Chondrocyte (in vitro differentiated cells): ENCODE measurements at places on chromosomes 13 and 19. TPM values are rescaled to one million over a fixed set of nuclear protein-coding genes. Genes with fewer than 3 reads are reported as not detected.
A peak's percentile ranks its signal among the peaks of the same experiment; 100 is the strongest.

DNA sequence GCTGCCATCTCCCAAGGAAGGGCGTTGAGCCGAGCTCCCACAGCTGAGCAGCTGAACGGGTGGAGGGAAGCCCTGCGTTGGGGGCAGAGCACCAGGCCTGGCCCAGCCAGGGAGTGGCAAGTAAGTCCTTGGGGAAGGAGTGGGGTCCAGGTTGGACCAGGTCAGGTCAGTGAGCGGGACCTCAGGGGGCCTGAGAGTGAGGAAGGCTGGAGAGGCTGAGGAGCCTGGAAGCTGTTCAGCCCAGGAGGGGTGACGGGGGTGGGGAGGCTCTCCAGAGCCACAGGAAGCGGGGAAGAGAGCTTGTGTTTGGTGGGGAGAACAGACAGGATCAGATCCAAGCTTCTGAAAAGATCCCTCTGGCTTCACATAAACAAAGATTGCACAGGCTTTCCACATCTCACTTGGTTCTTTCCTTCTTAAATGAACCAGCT, 55.4 kb upstream of the ATP12A start:
- DNase-seq, result no peak

GRCh38 chr13:114065141-114065925, 67.1 kb downstream of the RASA3 start:
- peak; percentile 97 for DNase-seq

GRCh38 chr13:20714563-20715329, 11.2 kb downstream of the IL17D start:
- no peak for DNase-seq

- no peak for DNase-seq
Observed at GRCh38 chr13:66087269-66087710, 1142.8 kb downstream of the PCDH9 start.

- DNase-seq, result no peak
Observed at GRCh38 chr19:30390356-30390988, 18.3 kb downstream of the ZNF536 start.

DNA sequence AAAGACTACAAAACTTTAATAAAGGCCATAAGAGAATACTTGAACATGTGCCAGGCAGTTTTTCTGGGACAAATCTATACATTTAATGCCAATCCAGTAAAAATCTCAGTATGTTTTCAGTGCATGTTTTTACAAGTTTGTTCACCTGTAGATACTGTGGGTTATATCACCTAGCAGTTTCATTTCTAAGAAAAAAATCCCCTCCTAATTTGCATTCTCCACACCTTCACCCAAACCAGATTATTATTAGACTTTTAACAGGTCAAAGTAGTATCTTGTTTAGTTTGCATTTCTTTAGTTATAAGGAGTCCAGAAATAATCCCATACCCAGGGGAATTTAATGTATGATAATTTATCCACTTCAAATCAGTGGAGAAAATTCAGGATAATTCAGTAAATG, 17.0 kb upstream of the LPAR6 start:
- DNase-seq, result no peak

GRCh38 chr19:47994209-47994802, at the start of gene ELSPBP1:
ELSPBP1 (plus strand) TSS chr19:47994632; CDS start chr19:48008668, 14,036 bp downstream.
- no peak for DNase-seq

DNA sequence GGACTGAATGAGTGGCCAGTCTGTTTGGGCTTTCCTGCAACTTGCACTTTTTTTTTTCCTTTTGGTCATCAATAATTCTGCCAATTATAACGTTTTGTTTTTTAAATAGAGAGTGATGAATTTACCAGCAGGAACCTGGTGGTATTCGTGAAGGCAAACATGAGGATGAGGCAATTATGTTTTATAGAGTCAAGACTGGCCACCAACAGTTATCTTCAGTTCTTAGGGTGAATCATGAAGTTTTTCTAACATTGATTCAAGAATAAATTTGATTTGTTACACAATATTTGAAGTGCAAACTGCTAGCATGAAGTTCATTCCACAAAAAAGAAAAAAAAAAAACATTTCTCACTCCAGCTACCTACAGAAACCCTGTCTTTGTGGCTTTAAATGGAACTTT, 244.5 kb downstream of the SPRY2 start:
- no peak for DNase-seq

DNA sequence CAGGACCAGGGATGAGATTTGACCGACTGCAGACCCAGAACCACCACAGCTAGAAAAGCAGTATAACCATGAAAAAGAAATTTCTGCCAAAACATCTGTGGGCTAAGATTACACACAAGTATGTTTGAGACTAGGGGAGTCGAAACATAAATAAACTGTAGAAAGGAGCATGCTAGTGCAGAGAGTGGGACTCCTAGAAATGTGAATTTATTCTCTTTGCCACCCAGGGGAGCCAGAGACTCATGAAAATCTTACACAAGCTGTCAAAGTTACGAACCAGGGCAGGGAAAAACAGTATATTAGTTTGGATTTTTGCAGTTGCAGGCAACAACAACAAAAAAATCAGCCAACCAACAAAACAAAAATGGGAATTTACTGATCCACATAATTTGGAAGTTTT, 12.3 kb upstream of the HSPH1 start:
- no peak for DNase-seq

GRCh38 chr19:38190061-38190460, 34.0 kb downstream of the DPF1 start:
- no peak for DNase-seq

Gene CCDC70
- total RNA-seq, result not detected in 3 replicates

Gene PLPP2
- total RNA-seq, result 0.36 to 4.1 TPM (median 3.0 TPM) in 3 replicates

Gene DIAPH3
- total RNA-seq, result 20.7 to 24.1 TPM (median 23.7 TPM) in 3 replicates

Gene CLPTM1
- total RNA-seq, result 91.4 to 122 TPM (median 96.3 TPM) in 3 replicates

Gene CNN1
- 20.1 to 213 TPM (median 199 TPM) in 3 replicates for total RNA-seq

Gene ADGRE1
- total RNA-seq, result not detected in 3 replicates

Gene LMTK3
- 0.48 to 0.67 TPM (median 0.54 TPM) in 3 replicates for total RNA-seq

Gene NXNL1
- not detected in 3 replicates for total RNA-seq

Gene TMEM86B
- total RNA-seq, result 1.4 to 1.5 TPM (median 1.4 TPM) in 3 replicates
